ENCODE measurements at places on chromosomes 2 and 18.

DNA sequence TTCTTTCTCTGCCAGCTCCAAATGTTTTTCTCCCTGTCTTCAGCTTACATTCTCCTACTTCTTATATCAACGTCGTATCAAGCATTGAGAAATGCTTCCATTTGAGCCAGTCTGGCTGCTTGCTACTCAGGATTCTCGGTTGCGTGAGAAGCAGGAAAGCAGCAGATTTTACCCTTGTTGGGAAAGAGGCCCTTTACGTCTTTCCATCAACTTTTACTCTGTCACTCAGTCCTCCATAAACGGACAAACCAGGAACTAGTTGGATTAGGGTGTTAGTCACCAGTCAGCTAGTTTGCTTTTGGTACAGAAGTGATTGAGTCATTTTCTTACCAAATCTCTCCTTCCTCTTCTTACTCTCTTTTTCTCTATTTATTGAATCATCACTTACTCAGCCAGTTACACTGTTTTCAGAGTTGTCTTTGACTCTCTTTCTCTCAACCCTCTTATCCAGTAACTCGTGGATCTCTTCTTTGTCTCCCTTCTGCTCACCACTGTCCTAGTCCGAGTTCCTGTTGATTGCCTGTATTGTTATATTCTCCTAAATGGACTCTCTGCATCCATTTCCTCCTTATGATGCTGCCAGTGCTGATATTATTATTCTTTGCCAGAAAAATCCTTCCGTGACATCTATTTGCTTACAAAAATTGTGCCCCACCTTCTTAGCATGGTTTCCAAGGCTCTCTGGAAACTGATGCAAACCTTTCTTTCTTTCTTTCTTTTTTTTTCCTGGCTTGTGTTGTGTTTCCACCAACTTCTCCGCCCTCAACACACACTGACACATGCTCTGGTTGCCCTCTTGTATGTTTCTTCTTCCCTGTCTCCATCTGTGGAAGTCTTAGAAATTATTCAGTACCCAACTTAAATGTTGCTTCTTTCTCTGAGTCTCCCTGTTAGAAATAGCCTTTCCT lies 61.5 kb downstream of the VRK2 start:
- DNase-seq = no peak

DNA sequence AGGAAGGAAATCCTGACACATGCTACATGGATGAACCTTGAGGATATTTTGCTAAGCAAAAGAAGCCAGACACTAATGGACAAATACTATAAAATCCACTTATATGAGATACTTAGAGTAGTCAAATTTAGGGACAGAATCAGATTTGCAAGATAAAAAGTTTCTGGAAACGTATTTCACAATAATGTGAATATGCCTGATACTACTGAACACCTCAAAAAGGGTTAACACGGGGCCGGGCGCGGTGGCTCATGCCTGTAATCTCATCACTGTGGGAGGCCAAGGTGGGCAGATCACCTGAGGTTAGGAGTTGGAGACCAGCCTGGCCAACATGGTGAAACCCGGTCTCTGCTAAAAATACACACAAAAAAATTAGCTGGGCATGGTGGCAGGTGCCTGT lies 1.7 kb upstream of the RMC1 start:
- no peak for DNase-seq

- no peak for DNase-seq
Measured at GRCh38 chr18:57953883-57954282, 90.1 kb upstream of the NEDD4L start.

GRCh38 chr18:26121476-26121875 lies 12.2 kb upstream of the PSMA8 start:
- no peak for DNase-seq

- no peak for DNase-seq
Measured at GRCh38 chr2:157785866-157786662, 90.1 kb downstream of the ACVR1 start.

- DNase-seq = no peak
Measured at GRCh38 chr2:229591611-229592010, 122.7 kb downstream of the DNER start.

- DNase-seq = no peak
Measured at GRCh38 chr2:4962419-4962818, 729.8 kb upstream of the SOX11 start.

GRCh38 chr2:233088972-233089345 lies 28.8 kb downstream of the INPP5D start:
- DNase-seq = no peak

- no peak for DNase-seq
Measured at GRCh38 chr2:16507655-16508489, 157.8 kb downstream of the CYRIA start.

DNA sequence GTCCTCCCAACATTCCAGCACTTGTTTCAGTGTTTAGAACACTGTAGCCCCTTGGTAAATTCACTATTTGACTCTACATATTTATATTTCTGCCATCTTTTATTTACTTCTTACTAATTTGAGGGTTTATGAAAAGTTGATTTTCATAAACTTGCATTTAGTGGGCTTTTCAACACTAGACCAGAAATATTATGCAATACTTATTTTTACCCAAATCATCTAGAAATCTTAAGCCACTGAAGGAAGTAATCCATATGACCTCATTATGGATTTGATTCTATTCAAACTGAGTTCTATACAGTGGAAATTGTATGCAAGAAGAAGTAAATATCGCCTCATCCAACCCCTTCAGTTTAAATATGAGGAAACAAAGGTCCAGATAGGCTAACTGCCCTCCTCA lies 92.6 kb upstream of the VRK2 start:
- DNase-seq = no peak

GRCh38 chr2:23659773-23660172 lies 267.1 kb downstream of the ATAD2B start:
- DNase-seq = no peak

GRCh38 chr2:136324966-136325365 lies 207.0 kb upstream of the CXCR4 start:
- no peak for DNase-seq

- DNase-seq = no peak
Measured at GRCh38 chr2:101026253-101026701, 24.2 kb downstream of the RPL31 start.

DNA sequence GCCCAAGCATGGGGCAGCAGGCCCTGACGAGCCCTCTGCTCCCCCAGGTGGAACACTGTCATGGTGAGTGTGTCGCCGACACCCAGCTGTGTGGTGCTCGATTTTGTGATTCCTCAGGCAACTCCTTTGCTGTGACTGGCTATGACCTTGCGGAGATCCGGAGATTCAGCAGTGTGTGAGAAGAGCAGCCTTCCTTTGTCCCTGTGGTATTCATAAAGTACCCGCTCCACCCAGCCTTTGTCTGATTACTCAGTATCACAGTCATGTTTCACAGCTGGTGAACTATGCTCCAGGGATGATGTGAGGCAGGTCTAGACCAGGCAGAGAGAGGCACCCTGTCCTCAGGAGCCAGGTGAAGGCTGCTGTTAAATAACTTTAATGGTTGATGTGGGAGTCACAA lies 4.0 kb downstream of the WDR54 start:
- DNase-seq = no peak

DNA sequence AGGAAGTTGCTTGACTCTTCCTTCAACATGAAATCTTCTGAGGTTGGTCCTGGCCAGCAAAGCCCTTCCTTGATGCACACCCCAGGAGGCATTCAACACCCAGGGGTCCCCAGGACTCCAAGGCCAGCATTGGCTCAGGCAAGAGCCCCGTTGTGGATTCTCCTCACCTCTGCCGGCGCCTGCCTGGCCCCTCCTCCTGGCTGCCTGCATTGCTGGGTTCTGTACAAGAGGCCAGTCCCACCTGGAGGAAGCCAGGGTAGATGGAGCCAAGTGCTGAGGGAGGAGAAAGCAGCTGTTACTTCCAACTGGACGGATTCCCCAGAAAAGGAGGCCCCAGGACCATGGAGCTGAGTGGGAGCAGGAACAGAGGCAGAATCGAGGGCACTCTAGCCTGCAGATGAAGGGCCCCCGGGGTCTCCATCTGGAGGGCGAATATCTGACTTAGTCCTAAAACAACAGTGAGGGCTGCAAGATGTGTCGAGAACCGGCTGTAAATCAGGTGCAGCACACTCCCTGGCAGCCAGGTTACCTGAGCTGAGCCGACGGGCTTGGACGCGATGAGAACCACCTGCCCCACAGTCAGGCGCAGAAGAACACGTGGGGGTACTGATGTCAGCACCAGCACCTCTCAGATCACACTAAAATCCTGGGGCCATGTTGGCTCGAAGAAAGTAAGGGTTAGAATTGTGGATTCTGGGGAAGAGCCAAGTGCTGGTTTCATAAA lies 399.6 kb upstream of the SALL3 start:
- DNase-seq = no peak

- DNase-seq = no peak
Measured at GRCh38 chr2:72694715-72695496, 130.9 kb downstream of the EXOC6B start.

DNA sequence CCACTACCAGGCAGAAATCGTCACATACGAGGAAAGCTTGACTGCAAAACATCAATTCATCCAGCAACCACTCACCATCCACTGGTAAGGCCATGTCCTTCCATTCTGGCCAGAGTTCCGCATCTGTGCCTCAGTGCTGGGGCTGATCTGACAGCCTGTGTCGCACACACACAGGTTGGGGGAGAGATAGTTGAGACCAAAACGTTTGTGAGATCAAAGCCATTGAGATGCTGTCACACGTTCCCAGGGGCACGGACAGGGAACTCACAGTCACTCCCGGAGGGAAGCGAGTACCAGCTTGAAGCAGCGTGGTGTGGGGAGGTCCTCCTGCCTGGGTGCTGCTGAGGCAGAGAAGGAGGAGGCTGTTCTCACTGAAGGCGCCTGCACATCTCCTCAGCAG lies 458.5 kb upstream of the SALL3 start:
- DNase-seq = no peak

GRCh38 chr2:28178946-28179345 lies 213.7 kb upstream of the FOSL2 start:
- no peak for DNase-seq

- DNase-seq = no peak
Measured at GRCh38 chr18:9619990-9620389, 5.6 kb upstream of the PPP4R1 start.

GRCh38 chr2:236128321-236128720 lies 39.9 kb downstream of the GBX2 start:
- DNase-seq = no peak

Measured in cerebellar nuclear complex (tissue), 1 donor.